ENCODE measurements at places on chromosomes 5 and 9.

DNA sequence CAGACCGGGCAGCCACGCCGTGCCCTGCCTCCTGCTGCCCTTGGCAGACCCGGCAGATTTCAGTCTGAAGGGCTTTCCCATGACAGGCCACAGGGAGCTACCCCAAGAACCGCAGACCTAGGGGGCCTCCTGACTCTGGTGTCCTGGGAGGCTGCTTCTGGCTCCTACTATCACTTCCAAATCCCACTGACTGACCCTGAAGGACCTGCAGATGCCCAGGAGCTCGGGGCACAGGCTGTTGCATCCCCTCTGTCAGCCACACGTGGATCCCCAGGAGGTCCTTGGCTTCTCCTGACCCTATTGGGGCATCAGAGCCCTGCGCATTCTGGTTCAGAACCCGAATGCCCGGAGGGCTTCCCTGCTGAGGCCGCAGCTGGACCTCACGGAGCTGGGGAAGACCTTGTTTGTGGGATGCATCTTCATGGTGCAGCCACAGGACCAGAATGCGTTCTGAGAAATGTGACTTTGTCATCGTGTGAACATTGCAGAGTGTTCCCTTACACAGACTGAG lies 81.3 kb upstream of the IRX4 start:
- DNase-seq: no peak

GRCh38 chr9:78122631-78123030 lies 91.0 kb upstream of the GNAQ start:
- no peak for DNase-seq

GRCh38 chr5:42569953-42570548 lies 146.8 kb downstream of the GHR start:
- DNase-seq: no peak

- no peak for DNase-seq
These were observed 116.0 kb upstream of the SLC28A3 start for GRCh38 chr9:84456527-84456926.

Measured in GM12864 (cell line).